ENCODE measurements at places on chromosomes 6 and 20.

GRCh38 chr6:28747083-28747630, 176.6 kb downstream of the TRIM27 start:
- DNase-seq: no peak

- DNase-seq: no peak
Measured at GRCh38 chr20:14220986-14221385, 116.4 kb downstream of the FLRT3 start.

DNA sequence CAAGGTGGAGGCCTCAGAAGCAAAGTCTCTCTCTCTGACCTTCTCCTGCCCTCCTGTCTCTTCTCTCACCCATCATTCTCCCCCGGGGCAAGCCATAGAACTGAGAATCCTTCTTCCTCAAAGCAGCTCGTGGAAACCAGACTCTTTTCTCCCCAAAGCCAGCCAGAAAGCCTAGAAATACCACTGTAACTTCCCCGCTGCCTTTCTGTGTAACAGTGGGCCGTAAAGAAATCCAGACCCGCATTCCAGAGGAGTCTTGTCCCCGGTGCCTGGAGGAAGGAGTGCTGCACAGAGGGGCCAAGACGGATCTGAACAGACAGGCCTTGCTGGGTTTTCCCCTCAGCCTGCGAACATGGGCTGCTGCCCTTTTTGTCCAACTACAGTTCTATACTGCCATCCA, 977 bp upstream of the SLC22A2 start:
- DNase-seq: no peak

GRCh38 chr20:37622728-37623127, 71.1 kb upstream of the CTNNBL1 start:
- DNase-seq: no peak

GRCh38 chr20:46204594-46205186, 86.6 kb downstream of the CD40 start:
- DNase-seq: no peak

GRCh38 chr6:170085475-170086401, 205.1 kb downstream of the DLL1 start:
- DNase-seq: no peak

DNA sequence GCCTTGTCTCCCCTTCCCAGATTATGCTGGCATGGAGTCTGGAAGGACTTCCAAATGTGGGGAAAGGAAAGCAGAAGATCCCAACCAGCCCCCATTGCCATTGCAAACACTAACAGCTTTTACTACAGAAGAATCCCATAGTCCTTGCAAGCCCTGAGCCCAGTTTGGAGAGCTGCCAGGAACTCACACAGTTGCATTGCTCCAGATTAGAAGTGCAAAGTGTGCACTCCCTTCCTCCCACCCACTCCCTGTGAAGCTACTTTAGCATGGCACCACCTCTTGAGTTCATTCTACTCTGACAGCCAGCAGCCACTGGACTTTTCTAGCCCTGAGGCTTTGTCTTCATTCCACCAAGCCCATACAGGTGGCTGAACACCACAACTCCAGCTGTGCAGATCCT, 67.6 kb downstream of the SLC22A2 start:
- no peak for DNase-seq

DNA sequence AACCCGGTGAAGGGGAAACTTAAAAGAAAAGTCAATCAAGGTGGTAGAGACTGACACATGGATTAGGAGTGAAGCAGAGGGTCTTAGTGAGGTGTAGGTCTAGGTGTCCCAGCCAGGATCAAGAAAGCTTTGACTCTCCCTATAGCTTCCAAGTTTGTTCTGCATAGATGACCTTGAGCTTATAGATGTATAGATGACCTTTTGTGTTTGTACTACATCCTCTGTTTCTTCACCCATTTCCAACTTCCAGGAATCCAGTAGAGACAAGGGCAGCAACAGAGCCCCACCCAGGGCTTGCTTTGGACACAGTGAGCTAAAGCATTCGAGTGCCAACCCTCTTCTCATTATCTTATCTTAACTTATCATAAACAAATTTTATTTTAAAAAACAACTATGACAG, 1.8 kb upstream of the MRPS18A start:
- DNase-seq: no peak

DNA sequence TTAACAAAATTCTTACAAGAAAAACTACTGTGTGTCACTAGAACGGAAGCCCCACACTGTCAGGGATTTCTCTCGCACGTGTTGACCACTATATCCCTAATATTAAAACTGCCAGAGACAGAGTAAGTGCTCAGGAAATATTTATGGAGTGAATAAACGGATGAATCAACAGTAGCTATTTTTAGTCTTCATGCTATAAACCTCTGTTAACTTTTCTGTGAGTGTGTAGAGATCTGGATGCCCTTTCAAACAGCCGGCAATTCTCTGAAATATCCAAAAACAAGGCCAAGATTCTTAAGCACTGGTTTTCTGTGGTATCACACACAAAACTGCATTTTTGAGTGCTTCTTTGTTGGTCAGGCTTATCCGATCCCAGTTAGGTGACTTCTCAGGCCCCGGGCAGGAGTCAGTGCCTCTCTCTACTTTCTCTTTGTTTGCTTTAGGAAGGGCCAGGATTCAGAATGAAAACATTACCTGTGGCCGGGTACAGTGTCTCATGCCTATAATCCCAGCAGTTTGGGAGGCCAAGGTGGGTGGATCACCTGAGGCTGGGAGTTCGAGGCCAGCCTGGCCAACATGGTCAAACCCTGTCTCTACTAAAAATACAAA, 15.7 kb downstream of the ATP9A start:
- no peak for DNase-seq

- no peak for DNase-seq
Measured at GRCh38 chr6:170436209-170436809, 116.8 kb downstream of the PSMB1 start.

GRCh38 chr6:104473021-104473429, 386.7 kb downstream of the HACE1 start:
- no peak for DNase-seq

DNA sequence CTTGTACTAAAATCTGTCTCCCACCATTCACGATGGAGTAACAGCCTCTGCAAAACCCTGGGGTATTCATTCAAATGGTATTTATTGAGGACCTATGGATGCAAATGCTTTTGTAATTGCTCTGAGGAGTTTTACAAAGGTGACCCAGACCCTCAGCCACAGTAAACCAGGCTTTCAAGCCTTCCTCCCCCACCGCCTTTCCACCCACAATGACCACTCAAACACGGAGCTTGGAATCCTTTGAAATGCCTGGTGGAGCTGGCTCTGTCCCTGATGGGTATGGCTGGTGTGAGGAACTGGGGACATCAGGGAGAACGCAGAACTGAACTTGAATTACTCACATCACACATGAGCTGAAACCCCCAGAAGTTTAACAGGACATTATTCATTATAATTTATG, 246.4 kb downstream of the CDH26 start:
- DNase-seq: no peak

GRCh38 chr6:151338651-151339200, 52.6 kb downstream of the ZBTB2 start:
- no peak for DNase-seq

- DNase-seq: no peak
Measured at GRCh38 chr20:58054780-58055373, 173.6 kb downstream of the ANKRD60 start.

DNA sequence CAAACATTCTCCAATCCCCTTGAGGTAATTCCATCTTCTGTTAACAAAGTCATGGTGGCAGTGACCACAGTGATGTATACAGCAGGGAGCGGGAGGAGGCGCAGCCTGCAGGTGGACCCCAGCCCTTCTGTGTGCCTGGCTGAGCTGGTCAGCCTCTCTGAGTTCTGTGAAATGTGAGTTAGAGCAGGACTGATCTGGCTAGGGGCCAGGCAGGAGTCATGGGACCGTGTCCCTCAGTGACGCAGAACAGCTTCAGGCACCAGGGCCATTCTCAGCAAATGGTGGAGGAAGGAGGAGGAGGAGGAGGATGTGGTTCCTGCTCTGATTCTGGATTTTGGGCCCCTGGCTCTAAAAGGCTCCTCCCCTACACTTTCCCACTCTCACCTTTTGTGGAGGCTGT, 6.9 kb downstream of the PHACTR3 start:
- no peak for DNase-seq

DNA sequence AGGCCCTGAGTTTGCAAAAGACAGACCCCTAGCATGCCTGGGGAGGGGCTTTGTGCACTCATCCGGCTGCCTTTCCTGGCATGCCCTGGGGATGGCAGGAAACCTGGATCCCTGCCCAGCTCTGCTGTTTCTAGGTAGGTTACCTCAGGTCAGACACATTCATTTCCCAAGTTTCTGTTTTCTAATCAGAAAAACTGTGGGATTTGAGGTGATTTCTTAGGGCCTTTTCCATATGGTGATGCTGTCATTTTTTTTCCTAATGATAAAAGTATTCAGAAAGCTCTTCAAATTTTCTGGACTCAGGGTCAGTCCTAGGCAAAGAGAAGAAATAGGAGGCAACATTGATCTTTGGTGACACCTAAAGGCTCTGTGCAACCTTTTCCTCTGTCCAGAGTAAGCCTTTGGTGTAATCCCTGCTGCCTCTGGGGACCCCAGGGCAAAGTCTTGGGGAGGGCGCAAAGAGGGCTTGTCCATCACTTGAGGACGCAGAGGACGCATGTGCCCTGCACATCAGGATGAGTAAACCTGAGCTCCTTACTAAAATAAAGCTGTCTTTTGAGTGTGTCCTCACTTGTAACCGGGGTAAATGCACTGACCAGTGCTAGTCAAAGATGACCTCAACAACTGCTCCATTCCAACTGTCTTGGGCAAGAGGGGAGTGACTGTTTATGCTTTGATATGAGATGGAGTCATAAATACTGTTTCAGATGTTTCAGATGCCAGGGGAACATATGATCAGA, 13.5 kb upstream of the TRAM2 start:
- no peak for DNase-seq

- DNase-seq: no peak
Measured at GRCh38 chr6:26556263-26557070, 18.3 kb downstream of the HMGN4 start.

DNA sequence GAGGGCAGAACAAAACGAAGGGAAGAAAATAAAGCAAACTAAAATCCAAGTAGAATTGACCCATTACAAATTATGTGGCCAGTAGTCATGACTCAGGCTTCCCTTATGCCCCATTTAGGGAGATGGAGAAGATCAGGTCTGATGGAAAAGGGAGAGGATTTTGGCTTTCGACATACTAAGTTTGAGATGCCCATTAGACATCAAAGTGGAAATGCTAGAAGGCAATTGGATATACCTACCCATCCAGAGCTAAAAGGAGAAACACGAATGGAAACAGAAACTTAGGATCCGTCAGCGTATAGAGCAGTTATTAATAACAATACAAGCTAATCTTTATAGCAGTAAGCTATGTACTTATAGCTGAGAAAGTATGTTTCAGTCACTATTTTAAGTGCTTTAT, 4.8 kb downstream of the TRPC4AP start:
- DNase-seq: no peak

DNA sequence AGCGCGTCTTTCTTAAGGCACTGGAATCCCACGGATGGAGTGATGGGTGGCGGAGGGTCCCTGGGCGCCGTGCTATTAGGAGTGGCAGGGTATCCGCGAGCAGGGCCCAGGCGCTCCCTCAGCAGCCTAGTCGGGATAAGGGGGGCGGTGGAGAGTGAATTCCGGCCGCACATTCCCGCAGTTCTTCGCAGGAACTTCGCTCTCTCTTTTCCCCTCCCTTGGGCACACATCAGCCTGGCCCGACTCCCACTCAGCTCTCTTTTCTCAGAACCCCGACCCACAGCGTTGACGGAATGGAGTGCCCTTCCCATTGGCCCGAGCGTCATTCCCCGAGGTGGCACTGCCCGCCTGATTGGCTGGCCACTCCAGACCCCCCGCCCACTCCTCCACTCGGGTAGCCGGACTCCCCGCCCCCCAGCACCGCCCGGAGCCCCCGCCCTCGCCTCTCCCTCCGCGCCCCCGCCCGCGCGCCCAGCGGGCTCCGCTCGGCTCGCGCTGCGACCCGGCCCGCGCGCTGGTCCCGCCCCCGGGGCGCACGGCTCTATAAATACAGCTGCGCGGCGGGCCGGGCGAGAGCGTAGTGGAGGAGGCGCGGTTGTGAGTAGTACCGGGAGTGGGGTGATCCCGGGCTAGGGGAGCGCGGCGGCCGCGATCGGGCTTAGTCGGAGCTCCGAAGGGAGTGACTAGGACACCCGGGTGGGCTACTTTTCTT, at the start of gene ID4:
Gene ID4, plus strand, starts transcription at position 572 of the 712 bp plus-strand sequence. CDS start 385 bp downstream, outside the sequence.
- DNase-seq: no peak

GRCh38 chr6:139751179-139751578, 376.7 kb upstream of the CITED2 start:
- DNase-seq: no peak

DNA sequence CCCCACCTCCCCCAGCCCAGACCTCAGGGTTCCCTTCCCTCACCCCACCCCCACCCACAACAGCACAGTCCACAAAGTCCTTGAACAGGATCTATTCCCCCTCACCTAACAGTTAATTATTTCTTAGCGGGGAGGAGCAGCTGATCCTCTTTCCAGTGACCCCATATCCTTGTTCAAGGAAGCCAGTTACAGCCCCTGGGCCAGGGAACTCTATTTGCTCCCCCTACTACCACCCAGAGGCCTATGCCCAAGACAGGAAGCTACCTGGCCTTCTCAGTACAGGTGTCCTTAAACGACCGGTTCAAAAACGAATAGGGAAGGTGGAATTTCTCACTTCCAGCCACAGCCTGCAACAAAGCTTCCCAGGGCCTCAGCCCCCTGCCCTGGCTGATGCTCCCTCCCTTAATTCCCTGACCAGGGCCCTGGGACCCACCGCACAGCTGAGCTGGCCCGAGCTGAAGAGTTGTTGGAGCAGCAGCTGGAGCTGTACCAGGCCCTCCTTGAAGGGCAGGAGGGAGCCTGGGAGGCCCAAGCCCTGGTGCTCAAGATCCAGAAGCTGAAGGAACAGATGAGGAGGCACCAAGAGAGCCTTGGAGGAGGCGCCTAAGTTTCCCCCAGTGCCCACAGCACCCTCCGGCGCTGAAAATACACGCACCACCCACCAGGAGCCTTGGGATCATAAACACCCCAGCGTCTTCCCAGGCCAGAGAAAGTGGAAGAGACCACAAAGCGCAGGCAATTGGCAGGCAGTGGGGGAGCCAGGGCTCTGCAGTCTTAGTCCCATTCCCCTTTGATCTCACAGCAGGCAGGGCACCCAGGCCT, 778 bp downstream of the MCCD1 start:
- DNase-seq: no peak

DNA sequence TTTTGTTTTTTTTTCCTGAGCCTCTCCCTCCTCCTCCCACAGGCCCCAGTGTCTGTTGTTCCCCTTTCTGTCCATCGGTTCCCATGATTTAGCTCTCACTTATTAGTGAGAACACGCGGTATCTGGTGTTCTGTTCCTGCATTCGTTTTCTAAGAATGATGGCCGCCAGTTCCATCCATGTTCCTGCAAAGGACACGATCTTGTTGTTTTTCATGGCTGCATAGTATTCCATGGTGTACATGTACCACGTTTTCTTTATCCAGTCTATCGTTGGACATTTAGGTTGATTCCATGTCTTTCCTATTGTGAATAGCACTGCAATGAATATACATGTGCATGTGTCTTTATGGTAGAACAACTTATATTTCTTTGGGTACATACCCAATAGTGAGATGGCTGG, 105.6 kb upstream of the NUP153 start:
- no peak for DNase-seq

DNA sequence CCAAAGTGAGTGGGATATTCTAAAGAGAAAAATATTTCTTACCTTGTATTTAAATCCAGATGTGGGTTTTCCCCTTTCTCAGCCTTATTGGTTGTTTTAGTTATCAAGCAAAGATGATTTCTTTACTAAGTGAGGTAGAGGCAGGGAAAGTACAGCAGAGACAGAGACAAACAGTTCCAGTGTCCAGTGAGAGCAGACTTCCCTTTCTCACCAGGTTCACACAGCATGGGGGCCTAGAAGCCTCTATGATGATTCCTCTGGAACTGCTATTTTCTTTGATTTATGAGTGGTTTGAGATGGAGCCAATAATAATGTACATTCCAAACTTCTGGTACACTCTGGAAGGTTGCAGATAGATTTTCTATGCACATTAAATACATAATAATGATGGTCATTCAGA, 234.0 kb upstream of the MARCKS start:
- DNase-seq: no peak
